ENCODE measurements at places on chromosomes 11 and 22.

DNA sequence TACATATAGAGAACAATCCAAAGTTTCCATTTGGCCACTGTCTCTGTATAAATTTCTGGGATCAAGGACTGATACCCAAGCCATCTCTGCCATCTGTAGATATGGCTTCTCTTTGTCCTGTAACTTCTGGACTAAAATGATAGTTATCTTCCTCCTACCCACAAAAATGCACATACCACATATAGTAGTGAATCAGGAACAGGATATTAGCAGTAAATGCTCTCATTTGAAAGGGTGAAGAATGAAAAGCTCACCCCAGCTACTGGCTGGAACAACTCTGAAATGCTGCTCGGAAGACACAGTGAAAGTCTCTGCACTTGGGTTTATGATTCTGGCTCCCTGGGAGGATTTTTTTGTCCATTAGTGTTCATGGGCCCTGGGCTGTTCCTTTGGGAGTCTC is 856.4 kb upstream of the LRRC4C start:
- DNase-seq, result no peak

GRCh38 chr22:19603767-19604166 is 79.6 kb upstream of the CLDN5 start:
- no peak for DNase-seq

- DNase-seq, result peak; percentile 24
Measured at GRCh38 chr11:33532720-33533385, 167.8 kb downstream of the C11orf91 start.

GRCh38 chr11:86595955-86596354 is 76.5 kb downstream of the ME3 start:
- no peak for DNase-seq

DNA sequence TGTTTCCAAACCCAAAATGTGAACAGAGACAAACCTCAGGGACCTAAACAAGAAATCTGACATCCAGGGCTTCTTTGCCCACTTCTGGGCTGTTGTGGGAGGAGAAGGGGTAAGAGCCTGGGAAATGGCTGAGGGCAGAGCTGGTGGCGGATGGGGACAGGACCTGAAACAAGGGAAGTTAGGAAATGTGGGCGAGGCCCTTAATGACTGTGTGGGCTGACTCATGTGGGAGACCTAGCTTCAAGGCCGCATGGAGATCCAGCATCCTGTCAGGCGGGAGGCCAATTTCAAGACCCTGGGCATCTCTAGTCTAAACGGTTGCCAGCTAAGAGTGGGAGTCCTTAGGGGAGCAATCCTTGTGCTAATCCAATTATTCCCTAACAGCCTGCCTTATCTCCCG is 2.1 kb upstream of the OAF start:
- peak; percentile 85 for DNase-seq

DNA sequence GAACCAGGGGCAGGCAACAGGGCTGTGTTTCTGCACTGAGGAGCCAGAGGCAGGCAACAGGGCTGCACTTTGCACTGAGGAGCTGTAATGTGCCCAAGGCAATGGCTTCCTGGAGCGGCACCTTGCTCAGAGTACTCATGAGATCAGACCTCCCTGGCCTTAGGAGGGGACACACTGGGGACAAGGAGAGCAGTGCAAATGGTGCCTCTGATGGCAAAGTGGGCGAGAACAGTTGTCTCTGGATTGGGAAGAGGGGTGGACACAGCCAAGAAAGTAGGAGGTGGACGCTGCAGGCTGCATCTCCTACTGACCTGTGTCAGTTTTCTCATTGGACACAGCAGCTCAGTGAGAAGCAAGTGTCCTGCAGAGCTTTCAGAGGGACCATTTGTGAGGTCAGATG is 1443.3 kb downstream of the TBC1D22A start:
- DNase-seq, result no peak

DNA sequence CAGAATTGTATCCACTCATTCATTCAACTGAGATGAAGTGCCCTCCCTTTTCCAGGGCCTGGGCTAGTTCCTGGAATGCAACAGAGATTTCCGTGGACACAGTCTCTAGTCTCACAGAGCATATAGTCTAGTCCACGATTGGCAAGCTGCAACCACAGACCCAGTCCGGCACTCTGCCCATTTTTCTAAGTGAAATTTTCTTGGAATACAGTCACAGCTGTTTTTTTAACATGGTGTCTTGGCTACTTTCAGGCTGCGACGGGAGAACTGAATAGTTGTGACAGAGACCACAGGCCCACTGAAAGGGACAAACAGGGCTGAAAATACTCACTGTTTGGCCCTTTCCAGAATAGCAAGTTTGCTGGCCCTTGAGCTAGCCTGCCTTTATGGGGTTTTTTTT is 29.2 kb downstream of the ALG12 start:
- DNase-seq, result no peak

- DNase-seq, result no peak
Measured at GRCh38 chr11:134022748-134023147, 46.1 kb upstream of the JAM3 start.

DNA sequence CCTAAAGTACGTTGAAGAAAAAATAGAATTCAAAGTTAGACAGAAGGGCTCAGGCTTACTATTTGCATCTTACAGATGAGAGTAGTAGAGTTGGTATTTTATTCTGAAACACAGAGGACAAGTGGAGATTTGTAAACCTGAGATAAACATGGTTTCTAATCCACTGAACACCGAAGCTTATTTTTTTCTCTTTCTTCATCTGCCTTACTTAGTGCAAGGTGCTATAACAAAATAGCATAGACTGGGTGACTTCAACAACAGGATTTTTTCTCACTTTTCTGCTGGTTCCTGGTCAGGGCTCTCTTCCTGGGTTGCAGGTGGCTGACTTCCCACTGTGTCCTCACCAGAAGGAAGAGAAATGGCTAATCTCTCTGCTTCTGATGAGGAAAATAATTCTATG is 2.1 kb upstream of the HBG1 start:
- DNase-seq, result no peak

- DNase-seq, result no peak
Measured at GRCh38 chr11:19225123-19225522, 15.6 kb downstream of the E2F8 start.

GRCh38 chr11:34188181-34188580 is 82.8 kb downstream of the NAT10 start:
- no peak for DNase-seq

- no peak for DNase-seq
Measured at GRCh38 chr11:1565173-1565903, 6.7 kb downstream of the DUSP8 start.

DNA sequence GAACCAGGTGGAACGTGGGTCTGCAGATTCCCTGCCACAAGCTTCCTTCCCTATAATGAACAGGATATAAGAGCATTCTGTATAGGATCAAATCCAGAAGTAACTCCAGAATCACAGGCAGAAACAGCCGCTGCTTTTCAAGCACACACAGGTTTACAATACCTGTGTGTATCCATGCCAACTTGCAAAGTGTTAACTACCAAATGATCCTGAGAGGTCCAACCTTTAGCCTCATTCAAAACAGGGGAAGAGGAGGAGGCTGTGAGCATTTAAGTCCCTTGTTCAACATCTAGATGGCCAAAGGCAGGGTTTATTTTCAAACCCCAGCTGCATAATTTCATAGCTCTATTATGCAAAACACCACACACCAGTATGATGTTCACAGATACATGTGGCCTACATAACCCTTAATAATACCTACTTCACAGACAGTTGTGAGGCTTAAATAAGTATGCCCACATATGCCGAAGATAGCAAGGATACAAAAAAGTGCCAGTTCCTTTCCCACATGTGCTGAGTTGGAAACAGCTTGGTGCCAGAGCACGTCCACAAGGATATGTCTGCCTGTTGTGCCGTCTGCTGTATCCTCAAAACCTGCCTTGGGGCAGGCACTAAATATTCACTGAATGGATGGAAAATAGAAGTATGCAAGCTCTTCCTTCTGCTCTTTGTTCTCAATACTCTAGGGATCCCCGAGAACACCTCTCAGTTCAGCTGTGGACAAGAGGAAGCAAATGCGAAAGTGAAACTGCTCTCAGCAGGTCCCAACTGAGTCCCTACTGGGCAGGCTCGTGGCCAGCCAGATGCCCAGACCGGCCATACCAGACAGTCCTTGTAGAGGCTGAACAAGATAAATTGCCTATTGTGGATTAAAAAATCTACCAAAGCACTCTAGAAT is 66.8 kb downstream of the LARGE1 start:
- DNase-seq, result no peak

GRCh38 chr11:9675691-9676090 is 11.8 kb downstream of the SWAP70 start:
- DNase-seq, result no peak

DNA sequence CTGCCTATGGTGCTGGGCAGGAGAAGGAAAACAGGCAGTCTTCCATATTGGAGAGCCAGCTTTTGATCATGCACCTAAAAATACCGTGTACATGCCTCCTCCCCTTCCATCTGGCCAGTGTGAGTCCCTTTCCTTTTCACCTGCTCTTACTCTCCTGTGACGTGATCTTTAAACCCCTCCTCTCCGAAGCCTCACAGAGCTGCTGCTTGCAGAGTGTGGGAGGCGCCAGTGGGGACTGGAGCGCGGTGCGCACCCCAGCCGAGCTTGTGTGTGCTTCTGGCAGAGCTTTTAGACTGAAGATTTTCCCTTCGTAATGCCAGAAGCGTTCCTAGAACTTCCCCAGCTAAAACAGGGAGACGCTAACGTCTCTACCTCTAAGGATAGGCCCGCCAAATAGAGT is 29.8 kb downstream of the MUC6 start:
- peak; percentile 15 for DNase-seq

GRCh38 chr11:75238595-75239440 is 1.8 kb upstream of the TPBGL start:
- DNase-seq, result no peak

- DNase-seq, result no peak
Measured at GRCh38 chr11:35479731-35480130, 45.7 kb downstream of the PAMR1 start.

DNA sequence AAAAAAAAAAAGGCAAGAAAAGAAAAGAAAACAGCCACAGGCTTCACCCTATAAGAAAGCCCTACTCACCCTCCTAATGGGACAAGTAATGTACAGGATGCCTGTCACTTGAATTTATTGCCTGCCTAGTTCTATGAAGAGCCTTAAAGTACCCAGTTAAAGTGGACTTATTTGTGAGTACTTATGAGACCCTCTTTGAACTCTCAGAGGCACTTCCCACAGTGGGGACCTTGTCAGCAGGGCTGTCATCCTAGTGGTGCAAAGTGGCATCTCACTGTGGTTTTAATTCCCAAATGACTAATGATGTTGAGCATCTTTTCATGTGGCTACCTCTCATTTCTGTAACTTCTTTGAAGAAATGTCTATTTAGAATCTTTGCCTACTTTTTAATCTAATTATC is 41.8 kb upstream of the BARX2 start:
- no peak for DNase-seq

GRCh38 chr11:120571476-120571875 is 59.9 kb downstream of the GRIK4 start:
- DNase-seq, result no peak

DNA sequence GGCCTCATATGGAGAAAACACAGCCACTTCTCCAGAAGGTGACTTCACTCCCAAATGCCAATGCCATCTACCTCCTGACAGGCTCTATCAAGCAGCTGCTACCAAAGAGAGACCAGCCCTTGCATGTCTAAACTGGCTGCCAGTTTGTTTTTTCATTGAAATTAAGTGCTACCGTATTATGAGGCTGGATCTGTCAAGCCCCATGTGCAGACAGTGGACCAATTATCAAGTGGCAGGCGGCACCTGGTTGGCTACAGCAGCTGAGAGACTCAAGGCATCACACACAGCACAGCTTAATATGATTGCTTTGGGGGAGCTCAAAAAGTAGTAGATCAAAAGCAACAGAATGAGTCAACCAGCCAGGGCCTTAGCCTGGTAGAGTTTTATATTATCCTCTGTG is 1293.0 kb upstream of the TENM4 start:
- no peak for DNase-seq

- DNase-seq, result no peak
Measured at GRCh38 chr11:33655842-33656600, 44.6 kb downstream of the C11orf91 start.

DNA sequence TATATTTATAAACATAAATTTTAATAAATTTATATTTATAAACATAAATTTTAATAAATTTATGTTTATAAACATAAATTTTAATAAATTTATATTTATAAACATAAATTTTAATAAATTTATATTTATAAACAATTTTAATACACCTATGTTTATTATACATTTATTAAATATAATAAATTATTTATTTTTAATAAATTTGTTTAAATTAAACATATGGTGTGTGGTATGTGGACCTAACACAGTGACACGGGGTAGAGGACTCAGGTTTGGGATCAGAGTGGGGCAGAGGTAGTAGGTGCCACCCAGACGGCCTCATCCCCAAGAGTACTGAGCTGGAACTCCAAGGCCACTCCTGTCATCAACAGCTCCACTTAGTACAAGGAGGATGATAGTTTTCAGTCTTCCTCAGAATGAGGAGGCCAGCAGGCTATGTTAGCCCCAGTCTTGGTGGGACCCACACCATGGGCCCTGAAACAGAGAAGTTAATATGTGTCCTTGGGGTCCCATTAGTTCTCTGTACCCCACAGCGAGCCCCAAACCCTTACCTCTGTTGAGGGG is 46.7 kb upstream of the BID start:
- no peak for DNase-seq

DNA sequence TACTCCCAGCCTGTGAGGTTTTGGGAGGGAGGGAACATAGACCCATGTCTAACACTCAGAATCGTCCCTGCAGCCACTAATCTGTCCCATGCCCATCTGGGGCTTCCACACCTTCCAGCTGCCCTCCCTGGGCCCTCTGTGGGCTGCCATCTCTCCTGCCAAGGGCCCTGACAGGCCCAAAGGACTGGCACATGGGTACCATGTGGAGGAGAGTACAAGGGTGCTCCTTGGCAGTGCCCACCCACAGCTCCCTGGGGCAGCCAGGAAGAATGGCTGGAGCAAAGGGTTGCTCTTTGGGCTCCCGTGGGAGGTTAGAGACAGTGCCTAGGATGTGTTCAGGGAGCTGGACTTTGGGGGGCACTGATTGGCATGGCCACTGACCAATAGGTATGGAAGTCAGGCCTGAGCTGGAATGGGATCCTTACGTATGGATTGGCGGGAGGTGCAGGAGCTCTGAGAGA is 56.8 kb downstream of the CD82 start:
- no peak for DNase-seq

- DNase-seq, result no peak
Measured at GRCh38 chr11:135019899-135020298, 607.9 kb upstream of the B3GAT1 start.

DNA sequence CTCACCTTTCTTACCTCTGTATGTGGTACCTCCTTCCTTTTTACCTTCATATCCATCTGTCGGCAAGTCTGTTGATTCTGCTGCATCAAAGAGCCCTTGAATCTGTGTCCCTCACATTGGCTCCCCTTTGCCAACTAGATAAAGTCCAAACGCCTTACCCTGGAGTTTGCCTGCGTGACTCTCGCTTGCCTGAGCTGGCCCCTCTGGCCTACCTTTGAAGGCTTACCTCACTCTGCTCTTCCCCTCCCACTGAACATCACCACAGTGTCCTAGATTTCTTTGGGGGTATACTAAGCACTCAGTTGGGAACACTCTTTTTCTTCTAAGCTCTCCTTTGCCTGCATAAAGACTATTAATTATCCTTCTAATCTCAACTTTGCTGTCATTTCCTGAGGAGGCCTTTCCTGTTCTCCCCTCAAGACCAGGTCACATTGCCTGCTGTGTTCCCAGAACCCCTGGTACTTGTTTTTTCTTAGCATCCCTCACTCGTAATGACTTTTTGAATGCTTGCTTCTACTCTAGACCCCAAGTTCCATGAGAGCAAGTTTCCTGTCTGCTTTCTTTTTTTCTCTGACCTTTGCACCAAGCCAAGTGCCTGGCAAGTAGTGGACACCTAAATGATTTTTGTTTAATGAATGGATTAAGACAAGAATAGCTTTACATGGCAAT is 67.8 kb upstream of the ADORA2A start:
- peak; percentile 32 for DNase-seq
